ENCODE measurements at places on chromosomes 11 and 22.

- no peak for DNase-seq
These were observed 21.9 kb downstream of the OTOG start for GRCh38 chr11:17568944-17569343.

DNA sequence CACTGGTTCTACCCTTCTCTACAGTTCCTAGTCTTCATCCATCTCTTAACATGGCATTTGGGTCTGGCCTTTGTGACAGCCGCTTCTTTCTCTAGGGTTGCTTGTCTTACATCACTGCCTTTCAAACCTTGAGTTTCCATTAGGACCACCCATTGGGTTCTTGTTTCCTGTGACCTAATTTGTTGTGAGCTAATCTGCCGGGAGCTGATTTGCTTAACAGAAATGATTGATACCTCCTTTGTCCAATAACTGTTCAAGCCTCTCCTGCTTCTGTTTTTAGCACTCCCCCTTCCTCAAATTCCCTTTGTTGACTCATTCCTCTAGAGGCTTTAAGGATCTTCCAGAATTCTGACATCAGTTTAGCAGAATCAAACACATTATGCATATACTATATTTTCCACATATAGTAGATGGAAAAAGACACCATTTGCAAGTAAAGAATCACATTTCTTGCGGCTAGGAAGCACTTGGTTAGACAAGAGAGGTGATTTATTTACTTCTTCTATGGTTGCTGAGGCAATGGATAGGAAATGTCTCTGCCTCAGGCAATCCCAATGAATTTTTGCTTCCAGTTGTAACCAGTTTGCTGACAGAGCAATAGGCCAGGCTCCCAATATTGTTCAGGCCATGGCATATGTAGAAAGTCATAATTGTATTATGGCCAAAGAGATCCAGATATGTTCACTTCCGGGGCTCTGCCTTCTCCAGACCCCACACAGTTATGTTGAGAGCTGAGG lies 130.7 kb downstream of the SNX19 start:
- no peak for DNase-seq

- DNase-seq, result no peak
These were observed 223.9 kb upstream of the ZBED5 start for GRCh38 chr11:11081776-11082175.

- no peak for DNase-seq
These were observed 105.6 kb upstream of the NNMT start for GRCh38 chr11:114190630-114191029.

GRCh38 chr22:36636916-36637315 lies 66.6 kb downstream of the CACNG2 start:
- DNase-seq, result no peak
